Stimulated activated CD4-positive, alpha-beta T cell treated with anti-CD3 and anti-CD28 coated beads, Interleukin-4, amount 100 ng/mL, for 1 hour (primary cell): ENCODE measurements at places on chromosomes 6 and 20.

DNA sequence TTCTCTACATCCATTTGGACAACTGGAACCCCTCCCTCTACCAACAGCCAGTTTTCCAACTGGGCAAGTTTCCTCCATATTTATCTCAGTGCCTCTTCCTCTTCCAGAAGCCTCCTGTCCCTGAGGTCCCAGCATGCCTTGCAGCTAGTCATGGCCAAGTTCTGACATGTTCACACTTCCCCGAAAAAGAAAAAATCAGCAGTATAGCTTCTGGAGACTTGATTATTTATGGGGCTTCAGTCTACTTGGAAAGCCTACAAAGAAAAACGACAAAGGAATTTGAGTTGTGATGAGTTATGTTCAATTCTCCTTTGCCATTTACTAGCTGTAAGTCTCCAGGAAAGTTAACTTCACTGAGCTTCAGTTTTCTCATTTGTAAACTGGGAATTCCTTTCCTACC, 406.5 kb downstream of the MAFB start:
- no peak for DNase-seq

DNA sequence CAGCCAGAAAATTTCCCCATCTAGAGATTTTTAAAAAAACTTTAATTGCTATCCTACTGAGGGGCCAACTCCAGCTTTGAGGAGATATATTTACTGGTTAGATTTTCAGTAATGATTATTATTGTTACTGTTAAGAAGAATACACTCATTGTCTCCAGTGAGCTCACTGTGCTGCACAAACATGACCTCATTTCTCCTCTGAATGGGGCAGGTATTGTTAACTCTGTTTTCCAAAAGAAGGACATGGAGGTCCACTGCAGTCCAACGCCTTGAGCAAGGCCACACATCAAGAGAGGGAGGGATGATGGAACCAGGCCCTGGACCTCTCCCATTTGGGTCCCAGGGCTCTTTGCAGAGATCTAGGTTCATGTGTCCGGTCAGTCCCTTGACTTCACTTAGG, 13.9 kb upstream of the SCUBE3 start:
- no peak for DNase-seq

DNA sequence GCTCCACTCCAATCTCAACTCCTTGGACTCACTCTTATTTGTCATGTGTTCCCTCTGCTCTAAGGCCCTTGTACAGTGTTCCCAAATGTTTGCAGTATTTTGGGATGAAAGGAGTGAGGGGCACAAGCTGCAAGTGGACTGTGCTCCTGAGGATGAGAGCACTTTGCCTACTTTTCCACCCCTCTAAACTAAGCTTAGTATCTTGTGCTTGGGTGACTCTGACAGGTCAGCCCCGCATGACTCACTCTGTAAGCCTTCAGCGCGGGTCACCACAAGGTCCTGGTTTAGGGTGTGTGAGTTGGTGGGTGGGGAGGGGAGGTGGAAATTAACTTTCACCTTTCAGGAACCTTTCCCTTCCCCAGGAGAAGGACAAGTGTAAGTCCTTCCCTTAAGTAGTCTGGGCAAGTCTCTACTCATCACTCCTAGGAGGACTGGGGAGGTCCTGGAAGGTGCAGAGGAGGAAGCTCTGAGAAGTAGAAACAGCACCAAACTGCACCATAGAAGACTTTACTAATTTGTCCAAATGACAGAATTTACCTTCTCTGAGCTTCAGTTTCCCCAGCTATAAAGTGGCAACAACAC, 68.8 kb upstream of the EPB41L1 start:
- no peak for DNase-seq

DNA sequence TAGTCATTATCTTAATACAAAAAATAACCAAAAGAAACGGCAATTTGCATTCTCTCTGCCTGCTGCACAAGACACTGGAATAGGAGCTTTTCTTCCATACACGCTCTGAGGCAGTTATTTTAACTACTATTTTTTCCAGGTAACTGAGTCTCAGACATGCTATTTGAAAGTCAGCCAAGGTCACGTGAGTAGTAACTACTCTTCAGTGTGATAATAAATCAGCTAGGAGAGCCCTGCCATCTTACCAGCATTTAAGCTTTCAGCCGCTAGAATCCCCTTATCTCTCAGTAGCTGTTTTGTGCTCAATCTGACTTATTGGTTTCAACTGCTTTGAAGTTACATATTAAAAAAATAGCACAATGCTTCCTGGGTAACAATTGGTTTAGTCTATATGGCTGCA, 84.5 kb downstream of the NRN1 start:
- DNase-seq: no peak

- no peak for DNase-seq
These were observed 82.1 kb downstream of the DLL1 start for GRCh38 chr6:170208651-170209353.
